Body of pancreas (tissue), 4 donors: ENCODE measurements at places on chromosomes 7 and 10.
A peak's percentile ranks its signal among the peaks of the same experiment; 100 is the strongest.

GRCh38 chr7:16067711-16068110 lies 353.6 kb downstream of the CRPPA start:
- H3K27me3 ChIP-seq = no peaks in the 10 kb centered on the region
- H3K36me3 ChIP-seq = no peaks in the 10 kb centered on the region
- H3K4me3 ChIP-seq = no peak overlapping the region
- DNase-seq = no peak
- H3K4me1 ChIP-seq = peaks cover 4% of the 10 kb centered on the region

DNA sequence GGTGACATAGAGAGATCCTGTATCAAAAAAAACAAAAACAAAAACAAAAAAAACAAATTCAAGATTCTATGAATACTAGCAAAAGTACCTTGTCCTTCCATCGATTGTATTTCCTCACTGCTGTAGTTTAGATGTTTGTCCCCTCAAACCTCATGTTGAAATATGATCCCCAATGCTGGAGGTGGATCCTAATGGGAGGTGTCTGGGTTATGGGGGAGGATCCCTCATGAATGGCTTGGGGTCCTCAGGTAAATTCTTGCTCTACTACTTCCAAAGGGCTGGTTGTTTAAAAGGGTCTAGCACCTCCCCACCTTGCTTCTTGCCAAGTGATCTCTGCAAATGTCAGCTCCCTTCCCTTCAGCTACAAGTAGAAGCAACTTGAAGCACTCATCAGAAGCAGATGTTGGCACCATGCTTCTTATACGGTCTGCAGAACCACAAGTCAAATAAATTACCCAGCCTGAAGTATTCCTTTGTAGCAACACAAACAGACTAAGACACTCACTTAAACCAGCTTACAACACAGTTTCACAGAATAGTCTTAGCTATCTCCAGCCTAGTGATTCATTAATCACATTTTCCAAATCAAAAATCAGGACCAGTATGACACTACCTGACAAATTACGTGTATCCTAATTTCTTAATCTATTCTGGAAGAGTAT lies 20.7 kb downstream of the ABI1 start:
- DNase-seq = no peak
- H3K4me3 ChIP-seq = no peak overlapping the region
- H3K4me1 ChIP-seq = no peaks in the 10 kb centered on the region
- no peaks in the 10 kb centered on the region for H3K36me3 ChIP-seq
- no peak overlapping the region for H3K27ac ChIP-seq

DNA sequence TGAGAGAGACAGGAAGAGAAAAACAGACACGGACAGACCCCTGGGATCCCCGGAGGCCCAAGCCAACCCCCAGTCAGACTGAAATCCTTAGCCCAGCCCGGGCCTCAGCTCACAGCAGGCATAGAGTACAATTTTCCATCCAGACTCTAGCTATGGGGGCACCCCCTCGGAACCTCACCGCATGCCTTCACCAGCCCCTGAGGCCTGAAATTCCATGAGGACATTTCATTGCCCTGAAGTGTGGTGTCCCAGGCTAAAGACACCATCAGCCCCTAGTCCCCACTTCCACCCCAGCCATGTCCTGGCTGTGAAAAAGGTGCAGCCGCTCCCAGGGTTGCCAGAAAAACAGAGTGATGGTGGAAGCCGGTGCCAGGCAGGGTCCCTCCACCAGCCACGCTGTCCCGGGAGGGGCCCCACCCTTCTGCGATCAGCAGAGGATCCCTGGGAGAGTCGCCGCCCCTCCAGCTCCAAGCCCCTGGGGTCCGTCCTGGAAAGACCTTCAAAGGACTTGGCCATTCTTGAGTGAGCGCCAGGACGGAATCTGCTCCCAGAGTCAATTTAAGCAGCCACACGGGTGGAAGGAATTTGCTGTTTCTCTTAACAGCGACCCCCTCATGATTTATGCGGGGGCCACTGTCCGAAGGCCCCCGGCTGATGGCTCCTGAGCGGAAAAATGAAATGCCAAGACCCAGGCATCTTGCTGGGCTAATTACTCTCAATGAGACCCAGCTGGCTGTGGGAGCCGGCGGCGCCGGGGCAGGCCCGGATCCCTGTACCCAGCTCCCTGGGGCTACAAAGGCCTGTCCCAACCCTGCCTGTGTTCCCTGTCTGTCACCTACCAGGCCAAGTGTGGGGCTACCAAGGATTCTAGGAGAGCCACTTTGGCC lies 23.2 kb downstream of the MYL10 start:
- DNase-seq = no peak
- H3K36me3 ChIP-seq = no peaks in the 10 kb centered on the region
- H3K4me1 ChIP-seq = peaks cover 19% of the 10 kb centered on the region
- no peak overlapping the region for H3K27ac ChIP-seq
- no peak overlapping the region for H3K4me3 ChIP-seq
- no peaks in the 10 kb centered on the region for H3K27me3 ChIP-seq

DNA sequence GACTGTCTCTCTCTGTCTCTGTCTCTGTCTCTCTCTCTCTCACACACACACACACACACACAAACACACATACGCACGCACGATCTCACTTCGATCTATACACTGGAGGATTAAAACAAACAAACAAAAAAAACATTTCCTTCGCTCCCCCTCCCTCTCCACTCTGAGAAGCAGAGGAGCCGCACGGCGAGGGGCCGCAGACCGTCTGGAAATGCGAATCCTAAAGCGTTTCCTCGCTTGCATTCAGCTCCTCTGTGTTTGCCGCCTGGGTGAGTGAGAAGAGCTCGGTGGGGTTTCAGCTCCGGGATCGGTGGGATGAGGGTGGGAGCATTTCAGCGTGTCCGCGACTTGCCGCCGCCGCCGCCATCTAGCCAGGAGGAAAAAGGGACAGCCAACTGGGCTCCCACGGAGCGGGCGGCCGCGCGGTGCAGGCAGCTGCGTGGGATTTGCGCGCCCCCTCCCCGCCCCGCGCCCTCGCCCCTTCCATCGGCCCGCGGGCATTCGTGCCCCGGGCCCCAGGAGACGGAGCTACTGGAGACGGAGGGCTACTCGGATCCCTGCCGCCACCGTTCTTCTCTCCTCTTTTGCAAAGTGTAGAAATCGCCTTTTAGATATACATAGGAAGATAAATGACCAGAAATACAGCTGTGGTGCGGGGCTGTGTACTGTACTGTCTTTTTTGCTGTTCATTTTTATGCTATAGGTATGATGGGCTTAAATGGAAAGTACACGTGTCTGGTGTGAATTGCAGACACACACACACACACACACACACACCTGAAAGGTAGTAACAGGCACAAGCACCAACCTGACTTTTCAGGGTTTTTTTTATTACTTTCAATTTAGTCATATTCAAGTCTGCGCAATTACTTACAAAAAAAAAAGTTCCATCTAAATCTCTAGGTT lies 581 bp downstream of the PTPRZ1 start:
- H3K4me1 ChIP-seq = peaks cover 10% of the 10 kb centered on the region
- DNase-seq = peak; percentile 44
- peak overlapping the region; percentile 36 for H3K4me3 ChIP-seq
- H3K36me3 ChIP-seq = no peaks in the 10 kb centered on the region

- H3K4me1 ChIP-seq = peaks cover 26% of the 10 kb centered on the region
- H3K27ac ChIP-seq = no peak overlapping the region
- H3K27me3 ChIP-seq = no peaks in the 10 kb centered on the region
- no peak for DNase-seq
- no peak overlapping the region for H3K4me3 ChIP-seq
- no peaks in the 10 kb centered on the region for H3K36me3 ChIP-seq
Observed at GRCh38 chr10:58817201-58817846, 304.7 kb downstream of the BICC1 start.

DNA sequence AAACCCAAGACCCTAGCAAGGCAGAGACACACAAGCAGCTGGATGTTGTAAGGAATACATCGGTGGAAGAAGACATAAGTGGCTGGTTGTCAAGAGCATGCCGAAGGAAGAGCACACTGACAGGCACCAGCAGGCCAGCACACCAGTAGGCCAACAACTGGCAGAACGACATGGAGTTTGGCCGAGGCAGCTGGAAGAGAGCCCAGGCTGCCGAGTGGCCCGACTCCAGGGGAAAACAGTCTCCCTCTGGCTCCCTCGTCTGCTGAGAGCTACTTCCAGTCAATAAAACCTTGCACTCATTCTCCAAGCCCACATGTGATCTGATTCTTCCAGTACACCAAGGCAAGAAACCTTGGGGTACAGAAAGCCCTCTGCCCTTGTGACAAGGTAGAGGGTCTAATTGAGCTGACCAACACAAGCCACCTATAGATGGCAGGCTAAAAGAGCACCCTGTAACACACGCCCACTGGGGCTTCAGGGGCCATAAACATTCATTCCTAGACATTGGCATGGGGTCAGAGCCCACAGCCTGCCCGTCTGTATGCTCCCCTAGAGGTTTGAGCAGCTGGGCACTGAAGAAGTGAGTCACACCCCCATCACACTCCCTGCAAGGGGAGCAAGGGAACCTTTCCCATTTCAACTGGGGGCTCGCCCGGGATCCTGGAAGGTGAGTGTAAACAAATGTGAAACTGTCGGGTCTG lies 14.7 kb upstream of the TNS3 start:
- H3K27me3 ChIP-seq = no peaks in the 10 kb centered on the region
- no peak overlapping the region for H3K27ac ChIP-seq
- H3K4me1 ChIP-seq = peaks cover 24% of the 10 kb centered on the region
- no peak overlapping the region for H3K4me3 ChIP-seq
- peak; percentile 63 for DNase-seq

GRCh38 chr10:34127676-34128075 lies 687.4 kb downstream of the PARD3 start:
- no peak overlapping the region for H3K27ac ChIP-seq
- DNase-seq = no peak
- no peaks in the 10 kb centered on the region for H3K27me3 ChIP-seq
- no peaks in the 10 kb centered on the region for H3K36me3 ChIP-seq
- H3K4me3 ChIP-seq = no peak overlapping the region
- H3K4me1 ChIP-seq = no peaks in the 10 kb centered on the region

DNA sequence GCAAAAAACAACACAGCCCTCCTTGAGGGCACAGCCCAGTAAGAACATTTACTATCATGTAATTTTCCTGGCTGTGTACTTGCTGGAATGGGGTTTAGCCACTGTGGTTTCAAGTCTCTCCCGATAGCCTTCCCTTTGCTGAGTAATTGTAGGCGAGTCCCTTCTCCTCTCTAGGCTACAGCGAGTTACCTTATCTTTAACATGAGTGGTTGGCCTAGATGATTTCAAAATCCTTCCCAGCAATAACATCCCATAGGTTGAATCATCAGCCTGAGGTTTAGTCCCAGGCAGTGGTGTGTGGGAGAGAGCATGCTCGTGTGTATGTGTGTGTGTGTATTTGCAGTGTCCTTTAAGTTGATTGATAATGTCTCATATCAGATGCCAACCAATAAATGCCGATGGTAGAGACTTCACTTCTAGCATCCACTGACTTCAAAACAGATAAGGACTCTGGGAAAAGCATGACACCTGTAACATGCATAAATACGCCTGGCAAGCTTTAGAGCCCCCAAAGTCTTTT lies 142.9 kb upstream of the ZMIZ1 start:
- no peak overlapping the region for H3K4me3 ChIP-seq
- no peaks in the 10 kb centered on the region for H3K36me3 ChIP-seq
- no peak for DNase-seq
- no peaks in the 10 kb centered on the region for H3K27me3 ChIP-seq

- no peak for DNase-seq
- H3K27ac ChIP-seq = no peak overlapping the region
- no peaks in the 10 kb centered on the region for H3K36me3 ChIP-seq
Observed at GRCh38 chr7:47510192-47510591, 71.7 kb downstream of the TNS3 start.

GRCh38 chr7:84176716-84177115 lies 17.9 kb downstream of the SEMA3A start:
- no peak overlapping the region for H3K4me3 ChIP-seq
- no peaks in the 10 kb centered on the region for H3K27me3 ChIP-seq
- H3K4me1 ChIP-seq = no peaks in the 10 kb centered on the region
- no peak overlapping the region for H3K27ac ChIP-seq
- no peak for DNase-seq
- H3K36me3 ChIP-seq = no peaks in the 10 kb centered on the region

DNA sequence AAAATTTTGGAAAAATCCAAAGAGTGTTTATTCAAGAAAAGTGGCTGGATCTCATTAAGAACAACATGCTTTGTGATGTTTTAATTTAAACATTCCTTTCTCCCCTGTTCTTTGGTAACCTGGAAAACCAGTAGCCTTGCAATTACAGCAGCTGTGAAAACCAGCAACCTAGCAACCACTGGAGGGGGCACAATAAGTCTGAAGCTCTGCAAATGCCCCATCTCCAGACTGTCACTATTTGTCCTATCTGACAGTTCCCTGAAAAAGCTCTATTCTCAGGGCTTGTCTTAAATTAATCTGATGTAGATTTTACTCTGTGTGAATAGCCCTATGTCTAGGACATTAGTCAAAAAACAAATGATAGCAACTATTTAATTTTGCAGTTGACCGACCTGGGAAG lies 137.6 kb upstream of the THSD7A start:
- no peaks in the 10 kb centered on the region for H3K4me1 ChIP-seq
- no peak overlapping the region for H3K4me3 ChIP-seq
- no peak for DNase-seq
- H3K27me3 ChIP-seq = no peaks in the 10 kb centered on the region

DNA sequence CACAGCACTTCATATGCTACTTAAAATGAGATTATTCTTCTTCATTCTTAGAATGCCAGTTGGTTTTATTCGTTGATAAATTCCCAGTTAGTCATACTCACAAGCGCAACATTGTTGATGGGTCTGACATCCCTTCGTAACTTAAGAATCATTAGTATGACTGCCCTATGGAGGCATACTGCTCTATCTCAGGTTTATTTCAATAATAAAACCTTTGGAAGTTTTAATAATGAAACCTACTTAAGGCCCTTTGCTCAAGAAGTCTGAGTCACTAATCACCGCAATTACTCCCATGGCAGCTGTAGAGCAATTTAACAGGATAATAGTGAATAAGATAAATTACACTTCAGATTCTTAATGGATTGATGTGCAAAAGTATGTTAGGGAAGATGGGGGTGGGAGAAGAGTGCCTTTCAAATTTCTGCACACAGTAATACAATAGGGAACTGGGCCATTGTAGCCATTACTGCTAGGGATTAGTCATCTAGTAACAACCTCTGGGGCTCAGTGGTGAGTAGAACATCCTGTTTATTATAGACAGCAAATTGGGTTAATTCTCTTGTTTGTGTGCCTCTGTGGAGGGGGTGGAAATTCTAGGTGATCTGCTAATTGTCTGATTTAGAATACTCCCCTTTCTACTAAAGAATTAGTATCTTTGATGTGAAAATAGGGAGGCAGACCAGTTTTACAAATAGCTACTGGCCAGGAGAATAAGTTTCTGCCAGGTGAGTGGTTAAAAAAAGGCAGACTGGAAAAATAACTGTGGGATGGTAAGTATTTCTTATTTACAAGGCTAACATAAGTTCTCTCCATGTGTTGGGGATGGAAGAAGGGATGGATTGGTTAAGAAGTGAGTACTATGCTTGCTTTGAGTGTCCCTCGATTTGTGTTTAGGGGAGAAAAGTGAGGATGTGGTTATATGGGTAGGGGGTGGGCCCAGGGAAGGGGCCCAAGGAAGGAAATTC lies 74.5 kb upstream of the VKORC1L1 start:
- H3K27me3 ChIP-seq = no peaks in the 10 kb centered on the region
- H3K4me3 ChIP-seq = no peak overlapping the region
- no peaks in the 10 kb centered on the region for H3K4me1 ChIP-seq
- DNase-seq = no peak
- H3K36me3 ChIP-seq = no peaks in the 10 kb centered on the region
